Hepatic stellate cell (primary cell): ENCODE measurements at places on chromosomes 6 and 20.

DNA sequence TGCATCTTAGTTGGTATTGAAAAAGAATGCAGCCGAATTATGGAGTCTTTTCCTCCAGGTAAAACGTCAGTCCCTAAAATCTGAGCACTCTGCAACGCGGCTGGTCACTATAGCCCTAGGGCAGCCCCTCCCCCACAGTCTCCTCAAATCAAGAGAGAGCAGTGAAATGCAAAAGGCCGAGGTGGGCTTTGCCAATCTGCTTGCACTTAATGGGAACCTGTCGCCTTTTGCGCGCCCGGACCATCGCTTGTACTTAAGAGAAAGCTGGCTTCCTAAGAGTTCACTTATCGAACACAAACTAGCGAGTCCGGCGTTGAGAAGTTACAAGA, 447 bp downstream of the MCM3 start:
- peak; percentile 11 for DNase-seq

DNA sequence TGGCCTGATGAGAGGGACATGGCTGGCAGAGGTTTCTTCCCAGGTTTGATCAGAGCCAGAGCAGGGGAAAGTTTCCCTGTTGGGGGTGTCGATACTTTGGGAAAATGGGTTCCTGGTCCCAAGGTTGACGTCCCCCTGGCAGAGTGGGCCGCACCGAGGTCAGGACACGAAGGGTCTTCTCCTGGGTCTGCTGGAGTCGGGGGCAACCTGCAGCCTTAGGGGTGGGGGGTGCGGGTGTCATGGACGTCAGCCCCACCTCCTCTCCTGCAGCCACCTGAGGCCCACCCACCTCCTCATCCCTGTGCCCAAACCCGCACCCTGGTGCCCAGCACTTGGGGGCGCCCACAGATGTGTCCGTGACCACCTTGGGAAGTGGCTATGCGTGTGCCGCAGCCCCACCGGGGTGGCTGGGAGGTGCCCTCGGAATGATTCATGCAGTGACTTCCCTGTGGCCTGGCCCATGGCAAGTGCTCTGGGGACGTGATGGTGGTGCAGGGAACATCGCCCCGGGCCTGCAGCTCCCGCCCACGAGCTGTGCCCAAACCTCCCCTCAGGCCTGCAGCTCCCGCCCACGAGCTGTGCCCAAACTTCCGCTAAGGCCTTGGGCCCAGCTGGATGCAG, 64.9 kb downstream of the YTHDF1 start:
- no peak for DNase-seq

DNA sequence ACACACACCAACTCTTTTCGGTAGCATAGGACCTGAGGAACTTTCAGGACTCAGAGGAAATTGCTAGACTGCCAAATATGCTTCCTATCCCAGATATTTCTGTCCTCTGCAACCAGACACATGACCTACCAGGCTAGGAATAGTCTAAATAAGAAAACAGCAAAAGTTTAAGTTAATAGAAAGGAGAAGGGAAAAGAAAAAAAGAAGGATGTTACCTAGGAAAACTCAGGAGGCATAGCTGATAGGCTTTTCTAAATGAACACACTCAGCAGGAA, 74.6 kb downstream of the MAP3K5 start:
- DNase-seq: peak; percentile 55

- DNase-seq: no peak
Observed at GRCh38 chr6:145349950-145350510, 385.3 kb downstream of the EPM2A start.

- no peak for DNase-seq
Observed at GRCh38 chr6:37106982-37107491, 62.9 kb upstream of the PIM1 start.

- DNase-seq: no peak
Observed at GRCh38 chr6:52180787-52181558, 5.2 kb upstream of the IL17A start.

GRCh38 chr20:36340593-36340990, 34.5 kb downstream of the DLGAP4 start:
- no peak for DNase-seq

- DNase-seq: no peak
Observed at GRCh38 chr6:5481750-5482149, 220.4 kb downstream of the FARS2 start.

DNA sequence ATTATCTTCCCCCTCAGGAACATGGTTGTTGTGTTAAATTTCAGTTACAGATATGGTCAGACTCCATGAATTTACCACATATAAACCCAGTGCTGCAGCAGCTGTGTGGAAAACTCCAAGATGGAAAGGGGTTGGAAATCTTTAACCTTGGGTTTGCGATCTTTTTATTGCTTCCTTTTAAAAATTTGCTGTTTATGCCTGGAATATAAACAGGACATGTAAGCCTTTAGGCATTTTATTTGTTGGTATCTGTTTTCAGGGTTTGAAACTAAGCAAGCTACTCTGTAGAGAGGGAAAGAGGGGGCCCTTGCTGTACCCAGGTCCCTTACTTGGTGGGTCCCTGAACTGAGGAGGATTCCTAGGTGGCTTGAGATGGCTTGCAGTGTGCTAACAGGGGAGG, 778 bp downstream of the PKIG start:
- DNase-seq: no peak
